A375 (cell line): ENCODE measurements at places on chromosomes 4 and X. TPM values are rescaled to one million over a fixed set of nuclear protein-coding genes. Genes with fewer than 3 reads are reported as not detected.

Gene FAM156B
- total RNA-seq, result 39.3 and 51.9 TPM in 2 replicates

Gene ZNF141
- 7.4 and 9.1 TPM in 2 replicates for total RNA-seq

Gene GYPA
- total RNA-seq, result not detected in 2 replicates

Gene TLL1
- total RNA-seq, result 0.11 TPM in 1 of 2 replicates, not detected in the other

Gene TMEM192
- 8.1 and 10.6 TPM in 2 replicates for total RNA-seq

Gene NSUN7
- total RNA-seq, result not detected in 2 replicates

Gene EDA
- 0.08 TPM in 1 of 2 replicates, not detected in the other for total RNA-seq
